ENCODE measurements at places on chromosomes 12 and 14.

DNA sequence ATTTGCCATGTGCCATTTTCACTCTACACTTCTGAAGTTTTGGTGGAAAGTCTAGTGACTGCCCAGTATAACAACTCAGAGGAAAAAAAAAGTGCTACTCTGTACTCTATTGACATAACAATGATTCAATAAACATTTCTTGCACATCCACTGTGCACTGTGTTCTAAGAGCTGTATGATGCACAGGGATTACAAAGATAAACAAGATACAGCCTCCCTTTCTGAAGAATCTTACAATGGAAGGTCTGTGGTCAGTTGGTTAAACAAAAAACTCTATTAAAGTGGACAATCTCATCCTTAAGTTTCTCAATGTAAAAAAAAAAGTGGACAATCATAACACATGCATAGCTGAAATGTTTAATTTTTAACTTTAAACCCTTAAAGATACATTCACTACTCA is 105.7 kb upstream of the RASSF8 start:
- DNase-seq: no peak

GRCh38 chr12:6962285-6963015 is 8.0 kb downstream of the PHB2 start:
- DNase-seq: no peak

- DNase-seq: no peak
These were observed 28.9 kb upstream of the EGLN3 start for GRCh38 chr14:33979613-33980276.

DNA sequence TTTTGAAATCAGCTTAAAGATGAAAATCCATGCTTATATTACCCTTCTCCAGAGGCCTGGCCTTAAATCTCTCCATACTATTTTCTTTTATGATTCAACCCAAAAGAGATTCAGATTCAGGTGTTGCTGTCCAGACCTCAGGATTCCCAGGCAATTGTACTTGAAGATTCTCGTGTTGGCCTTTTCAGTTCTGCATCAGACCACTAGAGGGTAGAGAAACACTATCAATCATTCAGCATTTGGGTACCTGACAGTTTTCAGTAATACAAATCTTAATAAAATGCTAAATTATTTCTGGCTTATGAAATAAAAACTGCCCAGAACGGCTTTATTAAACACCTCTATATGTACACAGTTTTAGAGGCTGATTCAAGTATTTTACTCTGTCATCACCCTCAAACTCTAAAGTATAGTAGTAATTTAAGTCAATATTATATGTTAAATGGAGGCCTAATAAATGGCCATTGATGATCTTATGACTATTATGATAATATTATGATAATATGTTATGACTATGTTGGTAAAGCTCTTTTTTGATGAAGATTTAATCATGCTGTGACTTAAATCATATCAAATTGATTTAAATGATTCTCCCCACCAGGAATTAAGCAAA is 301.1 kb downstream of the DUSP6 start:
- DNase-seq: no peak

DNA sequence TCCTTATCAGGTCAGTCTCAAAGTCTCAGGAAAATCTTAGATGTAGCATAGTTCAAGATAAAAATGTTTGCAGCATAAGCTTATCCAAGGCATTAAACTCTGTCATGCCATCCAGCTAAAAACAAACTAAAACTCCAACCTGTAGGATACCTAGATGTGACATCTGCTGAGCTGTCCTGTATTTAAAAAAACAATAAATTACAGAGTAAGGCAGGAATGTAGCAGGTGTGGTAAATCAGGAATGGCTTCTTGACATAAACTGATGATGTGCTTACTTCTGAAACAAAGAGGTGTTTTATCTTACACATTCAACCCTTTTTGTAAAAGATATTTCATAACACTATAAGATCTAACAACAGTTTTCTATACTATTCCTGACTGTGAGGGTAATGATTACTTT is 30.6 kb upstream of the DLGAP5 start:
- DNase-seq: no peak

DNA sequence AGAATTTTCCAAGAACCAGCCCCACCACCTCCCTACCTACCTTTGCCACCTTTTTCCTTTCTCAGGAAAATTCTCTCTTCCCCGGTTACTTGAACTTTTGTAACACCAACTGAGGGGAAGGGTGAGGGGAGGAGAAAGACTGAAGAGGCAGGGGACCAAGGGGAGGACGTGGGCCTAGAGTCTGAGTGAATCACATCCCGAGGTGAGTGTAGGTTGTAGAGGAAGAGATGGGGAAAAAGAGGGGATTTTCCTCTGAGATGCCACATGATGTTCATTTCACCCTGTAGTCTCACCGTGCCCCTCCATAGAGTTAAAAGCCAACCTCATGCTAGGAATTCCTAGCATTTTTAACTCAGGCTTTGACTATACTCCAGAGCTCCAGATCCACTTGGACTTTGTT is 311.8 kb downstream of the RPAP3 start:
- no peak for DNase-seq

GRCh38 chr12:77998236-77998786 is 167.6 kb downstream of the NAV3 start:
- DNase-seq: no peak

GRCh38 chr12:106648736-106649135 is 65.9 kb downstream of the RFX4 start:
- no peak for DNase-seq

DNA sequence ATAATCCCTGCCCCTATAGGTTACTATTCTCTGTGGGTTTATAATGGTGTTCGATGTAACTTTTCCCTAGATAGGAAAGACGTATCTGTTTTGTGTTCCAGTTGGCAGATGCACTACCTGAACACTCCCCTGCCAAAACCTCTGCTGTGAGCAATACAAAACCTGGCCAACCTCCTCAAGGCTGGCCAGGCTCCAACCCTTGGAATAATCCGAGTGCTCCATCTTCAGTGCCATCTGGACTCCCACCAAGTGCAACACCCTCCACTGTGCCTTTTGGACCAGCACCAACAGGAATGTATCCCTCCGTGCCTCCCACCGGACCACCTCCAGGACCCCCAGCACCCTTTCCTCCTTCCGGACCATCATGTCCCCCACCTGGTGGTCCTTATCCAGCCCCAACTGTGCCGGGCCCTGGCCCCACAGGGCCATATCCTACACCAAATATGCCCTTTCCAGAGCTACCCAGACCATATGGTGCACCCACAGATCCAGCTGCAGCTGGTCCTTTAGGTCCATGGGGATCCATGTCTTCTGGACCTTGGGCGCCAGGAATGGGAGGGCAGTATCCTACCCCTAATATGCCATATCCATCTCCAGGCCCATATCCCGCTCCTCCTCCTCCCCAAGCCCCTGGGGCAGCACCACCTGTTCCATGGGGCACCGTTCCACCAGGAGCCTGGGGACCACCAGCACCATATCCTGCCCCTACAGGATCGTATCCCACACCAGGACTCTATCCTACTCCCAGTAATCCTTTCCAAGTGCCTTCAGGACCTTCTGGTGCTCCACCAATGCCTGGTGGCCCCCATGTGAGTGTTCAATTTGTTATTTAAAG is 11.3 kb downstream of the MAPK1IP1L start:
- peak; percentile 29 for DNase-seq

GRCh38 chr12:2732290-2732689 is 62.5 kb upstream of the FKBP4 start:
- DNase-seq: no peak

DNA sequence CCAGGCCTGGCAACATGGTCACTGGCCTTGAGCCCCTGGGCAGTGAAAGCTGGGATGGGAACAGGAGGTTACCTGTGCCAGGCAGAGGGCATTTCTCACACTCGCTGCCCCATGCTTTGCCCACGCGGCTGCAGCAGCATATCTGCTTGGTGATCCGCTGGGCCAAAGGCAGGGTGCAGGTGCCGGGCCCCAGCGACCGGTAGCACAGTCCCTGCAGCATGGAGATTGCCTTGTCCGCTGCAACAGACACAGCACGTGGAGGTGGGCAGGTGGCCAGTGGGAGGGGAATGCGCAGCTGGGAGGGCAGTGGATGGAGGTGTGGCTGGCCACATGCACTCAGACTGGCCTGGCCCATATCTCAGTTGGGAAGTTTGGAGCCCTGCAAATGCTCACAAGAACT is 35.3 kb downstream of the ISCA2 start:
- no peak for DNase-seq

DNA sequence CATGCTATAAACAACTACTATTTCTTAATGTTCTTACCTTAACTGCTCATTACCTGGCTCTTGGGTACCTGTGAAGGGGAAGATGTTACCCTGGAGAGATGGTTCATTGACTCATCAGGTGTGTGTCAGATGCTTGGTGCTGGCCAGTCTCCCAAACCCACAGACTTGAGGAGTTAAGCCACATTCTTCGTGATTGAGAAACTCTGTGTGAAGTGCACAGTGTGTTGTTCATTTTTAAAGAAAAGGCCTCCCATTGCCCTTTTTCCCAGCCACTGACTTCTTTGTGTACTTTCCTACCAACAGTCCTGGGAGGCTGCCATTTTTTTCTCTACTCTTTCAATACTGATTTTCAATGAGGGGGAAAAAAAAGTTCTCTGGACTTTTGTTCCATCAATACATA is 3.2 kb downstream of the MGST1 start:
- peak; percentile 66 for DNase-seq

All from psoas muscle (tissue), 8 donors.